ENCODE measurements at places on chromosomes 12 and 14. TPM values are rescaled to one million over a fixed set of nuclear protein-coding genes. Genes with fewer than 3 reads are reported as not detected.

DNA sequence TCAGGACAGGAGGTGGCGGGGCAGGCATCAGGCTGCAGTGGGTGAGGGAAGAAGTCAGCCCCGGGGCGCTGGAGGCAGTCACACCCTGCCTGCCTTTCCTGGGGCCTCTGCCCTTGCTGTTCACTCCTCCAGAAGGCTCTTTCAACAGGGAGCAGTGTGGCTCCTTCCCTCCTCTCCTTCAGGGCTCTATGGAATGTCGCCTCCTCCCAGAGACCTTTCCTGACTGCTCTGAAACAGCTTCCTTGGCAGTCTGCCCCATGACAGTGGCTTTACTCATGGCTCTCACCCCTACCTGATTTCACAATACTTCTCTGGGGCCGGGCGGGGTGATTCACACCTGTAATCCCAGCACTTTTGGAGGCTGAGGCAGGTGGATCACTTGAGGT, 7.1 kb downstream of the RHOF start:
- DNase-seq: peak; percentile 98

The PCK2 gene
- total RNA-seq: 3.5 TPM

DNA sequence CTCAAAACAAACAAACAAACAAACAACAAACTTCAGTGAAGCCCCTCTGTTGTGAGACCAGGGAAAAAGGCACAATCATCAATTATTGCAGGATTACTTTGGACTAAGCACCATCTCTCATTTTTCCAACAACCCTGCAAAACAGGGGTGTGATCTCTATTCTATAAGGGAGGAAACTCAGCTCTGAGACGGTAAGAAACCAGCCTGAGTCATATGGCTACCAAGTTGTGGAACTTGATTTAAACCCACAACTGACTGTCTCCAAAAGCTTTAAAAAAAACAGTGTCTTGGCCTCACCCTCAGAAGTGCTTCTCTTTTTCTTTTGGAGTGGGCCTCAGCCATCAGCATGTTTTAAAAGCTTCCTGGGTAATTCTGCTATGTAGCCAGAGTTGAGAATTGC, 49.8 kb downstream of the RIN3 start:
- DNase-seq: no peak

DNA sequence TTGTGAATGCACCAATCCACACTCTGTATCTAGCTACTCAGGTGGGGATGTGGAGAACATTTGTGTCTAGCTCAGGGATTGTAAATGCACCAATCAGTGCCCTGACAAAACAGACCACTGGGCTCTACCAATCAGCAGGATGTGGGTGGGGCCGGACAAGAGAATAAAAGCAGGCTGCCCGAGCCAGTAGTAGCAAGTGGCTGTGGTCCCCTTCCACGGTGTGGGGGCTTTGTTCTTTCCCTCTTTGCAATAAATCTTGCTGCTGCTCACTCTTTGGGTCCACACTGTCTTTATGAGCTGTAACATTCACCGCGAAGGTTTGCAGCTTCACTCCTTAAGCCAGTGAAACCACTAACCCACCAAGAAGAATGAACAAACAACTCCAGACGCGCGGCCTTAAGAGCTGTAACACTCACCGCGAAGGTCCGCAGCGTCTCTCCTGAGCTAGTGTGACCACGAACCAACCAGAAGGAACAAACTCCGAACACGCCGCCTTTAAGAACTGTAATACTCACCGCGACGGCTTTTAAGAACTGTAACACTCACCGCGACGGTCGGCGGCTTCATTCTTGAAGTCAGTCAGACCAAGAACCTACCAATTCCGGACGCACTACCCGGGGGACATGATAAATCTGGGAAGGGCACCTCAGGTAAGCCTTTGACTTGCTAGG, 4.6 kb upstream of the LDHB start:
- no peak for DNase-seq

GRCh38 chr12:2163177-2163941, 110.6 kb downstream of the CACNA1C start:
- peak; percentile 77 for DNase-seq

DNA sequence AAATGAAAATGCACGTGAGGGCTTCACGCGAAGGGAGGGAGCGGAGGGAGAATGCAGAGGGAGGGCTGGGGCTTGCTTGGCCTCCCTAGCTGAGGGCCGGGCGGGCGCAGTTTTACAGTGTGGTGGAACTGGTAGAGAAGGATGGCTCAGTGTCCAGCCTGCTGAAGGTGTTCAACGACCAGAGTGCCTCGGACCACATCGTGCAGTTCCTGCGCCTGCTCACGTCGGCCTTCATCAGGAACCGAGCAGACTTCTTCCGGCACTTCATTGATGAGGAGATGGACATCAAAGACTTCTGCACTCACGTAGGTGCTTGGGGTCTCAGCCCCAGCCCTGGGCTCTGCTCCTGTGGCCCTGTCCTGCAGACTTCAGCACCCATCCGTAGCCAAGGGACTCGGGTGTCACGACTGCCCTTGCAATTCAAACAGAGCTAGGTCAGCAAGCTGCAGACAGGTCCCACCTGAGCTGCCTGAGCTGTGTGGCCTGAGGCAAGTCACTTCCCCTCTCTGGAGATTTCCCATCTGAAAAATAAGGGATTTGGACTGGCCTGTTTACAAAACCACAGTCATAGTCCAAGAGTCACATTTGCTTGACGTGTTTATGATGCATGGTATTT, 18.4 kb downstream of the OTUB2 start:
- no peak for DNase-seq

GRCh38 chr12:99201906-99202645, 445.5 kb upstream of the GARIN6 start:
- DNase-seq: no peak

DNA sequence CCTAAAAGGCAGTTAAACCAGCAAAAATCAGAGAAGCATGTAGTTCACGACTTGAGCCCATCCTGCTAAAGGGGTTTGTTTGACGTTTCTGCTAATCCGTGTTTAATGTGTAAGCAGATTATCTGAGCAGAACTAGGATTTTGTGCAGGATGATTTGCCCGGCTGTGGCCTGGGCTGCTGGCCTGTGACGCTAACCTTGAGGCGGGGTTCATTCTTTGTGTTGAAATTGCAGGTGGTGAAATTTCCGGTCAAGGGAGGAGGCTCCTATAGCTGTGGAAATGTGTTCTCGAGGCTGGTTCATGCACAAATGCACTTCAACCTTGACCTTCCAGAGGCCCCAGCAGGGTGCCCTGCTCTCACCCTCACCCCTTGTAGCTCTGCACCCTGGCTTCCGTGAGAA, 63.7 kb downstream of the SLC24A4 start:
- no peak for DNase-seq

The OTX2 gene
- not detected for total RNA-seq

Data from M059J (cell line).